Activated CD4-positive, alpha-beta memory T cell treated with anti-CD3 and anti-CD28 coated beads, Interleukin-2, amount 10 ng/mL, durations not matched to agents 7 days and 5 days (primary cell): ENCODE measurements at places on chromosomes 4 and X.

- no peaks in the 10 kb centered on the region for H3K36me3 ChIP-seq
- DNase-seq, result no peak
- H3K27ac ChIP-seq, result no peak overlapping the region
- no peak overlapping the region for H3K4me3 ChIP-seq
- no peaks in the 10 kb centered on the region for H3K27me3 ChIP-seq
Measured at GRCh38 chrX:117973110-117973807, 143.4 kb downstream of the KLHL13 start.

DNA sequence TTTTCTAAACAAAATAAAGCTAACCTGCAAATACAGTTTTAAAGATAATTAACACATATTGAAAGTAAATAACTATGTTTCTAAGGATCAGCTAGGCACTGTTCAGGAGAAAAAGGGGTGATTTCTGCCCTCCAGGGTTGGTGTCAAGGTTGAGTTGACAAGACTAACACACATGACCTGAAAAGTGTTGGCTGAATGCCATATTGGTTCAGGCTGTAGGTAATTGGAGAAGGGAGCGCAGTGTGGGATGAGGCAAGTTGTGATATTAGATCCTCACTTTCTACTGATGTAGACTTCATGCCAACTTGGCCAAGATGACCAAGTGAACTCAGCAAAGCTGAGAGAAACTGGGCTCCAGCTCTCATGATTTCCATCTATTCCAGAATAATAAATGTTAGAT is 42.2 kb downstream of the PPM1K start:
- no peak overlapping the region for H3K4me3 ChIP-seq
- peaks cover 6% of the 10 kb centered on the region for H3K27me3 ChIP-seq
- H3K4me1 ChIP-seq, result peaks cover 12% of the 10 kb centered on the region

DNA sequence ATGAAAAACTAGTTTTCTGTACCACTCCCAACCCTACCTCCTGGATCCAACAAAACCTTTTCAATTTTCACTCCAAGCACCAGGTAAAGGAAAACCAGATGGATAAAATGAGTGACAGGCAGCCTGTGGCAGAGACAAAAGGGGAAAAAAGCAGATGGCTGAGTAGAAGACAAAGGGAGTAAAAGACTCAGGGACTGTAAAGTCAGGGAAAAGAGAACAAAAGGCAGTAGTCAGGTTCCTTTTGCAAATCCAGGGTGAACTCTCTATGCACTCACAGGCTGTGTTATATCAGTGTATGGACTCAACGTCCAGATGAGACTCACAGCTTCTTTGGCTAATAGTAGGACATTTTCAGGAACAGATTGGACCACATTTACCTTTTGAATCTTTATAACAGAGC is 54.2 kb downstream of the QRFPR start:
- no peak overlapping the region for H3K4me3 ChIP-seq
- no peaks in the 10 kb centered on the region for H3K4me1 ChIP-seq
- H3K27me3 ChIP-seq, result peaks cover 36% of the 10 kb centered on the region
- no peak overlapping the region for H3K27ac ChIP-seq
- H3K36me3 ChIP-seq, result no peaks in the 10 kb centered on the region

DNA sequence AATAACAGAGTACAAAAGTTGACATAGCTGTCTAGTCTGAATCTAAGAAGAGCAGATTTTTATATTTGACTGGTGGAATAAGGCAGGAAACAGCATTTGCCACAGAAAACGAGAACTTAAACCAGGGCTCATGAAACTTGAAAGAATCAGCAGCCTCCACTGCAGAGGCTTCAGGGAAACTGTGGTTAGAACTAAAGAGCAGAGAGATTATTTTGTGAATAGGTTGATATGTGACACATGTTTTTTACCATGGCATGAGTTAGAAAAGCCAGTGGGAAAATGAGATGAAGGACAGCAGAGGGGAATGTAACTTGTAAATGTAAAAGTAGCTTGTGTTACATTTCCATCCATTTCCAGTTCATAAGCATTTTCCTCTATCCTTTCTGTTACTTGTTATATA is 63.7 kb upstream of the CAMK2D start:
- no peaks in the 10 kb centered on the region for H3K27me3 ChIP-seq
- H3K4me3 ChIP-seq, result no peak overlapping the region
- no peak overlapping the region for H3K27ac ChIP-seq
- peaks cover 26% of the 10 kb centered on the region for H3K4me1 ChIP-seq
- no peak for DNase-seq

DNA sequence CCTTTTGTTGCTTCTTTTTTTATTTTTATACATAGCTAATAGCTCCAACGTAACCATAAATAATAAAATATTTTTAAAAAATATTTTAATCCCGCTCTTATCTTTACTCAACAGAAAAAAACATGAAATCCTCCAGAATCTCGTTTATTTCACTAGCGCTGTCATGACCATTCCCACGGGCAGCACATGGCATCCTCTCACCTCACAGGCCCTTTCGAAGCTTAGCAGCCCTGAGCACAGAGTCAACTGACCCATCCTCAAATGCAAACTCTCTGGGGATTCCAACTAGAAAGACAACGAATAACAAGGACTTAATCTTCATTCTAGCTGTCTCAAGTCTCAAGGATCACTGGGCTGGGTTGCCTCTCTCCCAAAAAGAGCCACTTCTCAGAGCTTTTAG is 285.9 kb upstream of the PPARGC1A start:
- no peak overlapping the region for H3K4me3 ChIP-seq
- no peaks in the 10 kb centered on the region for H3K4me1 ChIP-seq
- H3K27ac ChIP-seq, result no peak overlapping the region
- no peak for DNase-seq
- no peaks in the 10 kb centered on the region for H3K36me3 ChIP-seq

- H3K27ac ChIP-seq, result no peak overlapping the region
- no peaks in the 10 kb centered on the region for H3K4me1 ChIP-seq
- no peak for DNase-seq
Measured at GRCh38 chr4:55172694-55173287, 47.4 kb upstream of the KDR start.

DNA sequence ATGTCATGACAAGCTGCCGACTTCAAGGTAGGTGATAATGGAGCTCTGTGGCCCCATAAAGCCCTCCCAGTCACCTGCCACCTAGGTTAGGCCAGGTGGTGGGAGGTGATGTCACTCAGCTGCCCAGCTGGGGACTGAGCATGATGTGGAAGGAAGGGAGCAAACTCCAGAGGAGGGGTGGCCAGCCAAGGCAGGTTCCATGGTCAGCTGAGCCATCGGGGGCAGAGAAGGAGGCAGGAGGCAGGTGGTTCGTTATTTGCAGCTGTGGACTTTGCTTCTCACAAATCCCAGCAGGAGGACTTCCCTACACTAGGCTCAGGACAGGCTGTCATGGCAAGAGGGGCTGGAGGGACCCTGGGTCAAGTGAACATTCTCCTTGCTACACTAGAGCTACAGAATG is 2.1 kb downstream of the CCDC120 start:
- no peak overlapping the region for H3K27ac ChIP-seq
- H3K27me3 ChIP-seq, result no peaks in the 10 kb centered on the region
- no peak for DNase-seq

- H3K27me3 ChIP-seq, result peaks cover 39% of the 10 kb centered on the region
- H3K4me1 ChIP-seq, result peaks cover 12% of the 10 kb centered on the region
- DNase-seq, result no peak
- no peaks in the 10 kb centered on the region for H3K36me3 ChIP-seq
- H3K4me3 ChIP-seq, result no peak overlapping the region
Measured at GRCh38 chr4:110294165-110294564, 95.8 kb upstream of the ELOVL6 start.

DNA sequence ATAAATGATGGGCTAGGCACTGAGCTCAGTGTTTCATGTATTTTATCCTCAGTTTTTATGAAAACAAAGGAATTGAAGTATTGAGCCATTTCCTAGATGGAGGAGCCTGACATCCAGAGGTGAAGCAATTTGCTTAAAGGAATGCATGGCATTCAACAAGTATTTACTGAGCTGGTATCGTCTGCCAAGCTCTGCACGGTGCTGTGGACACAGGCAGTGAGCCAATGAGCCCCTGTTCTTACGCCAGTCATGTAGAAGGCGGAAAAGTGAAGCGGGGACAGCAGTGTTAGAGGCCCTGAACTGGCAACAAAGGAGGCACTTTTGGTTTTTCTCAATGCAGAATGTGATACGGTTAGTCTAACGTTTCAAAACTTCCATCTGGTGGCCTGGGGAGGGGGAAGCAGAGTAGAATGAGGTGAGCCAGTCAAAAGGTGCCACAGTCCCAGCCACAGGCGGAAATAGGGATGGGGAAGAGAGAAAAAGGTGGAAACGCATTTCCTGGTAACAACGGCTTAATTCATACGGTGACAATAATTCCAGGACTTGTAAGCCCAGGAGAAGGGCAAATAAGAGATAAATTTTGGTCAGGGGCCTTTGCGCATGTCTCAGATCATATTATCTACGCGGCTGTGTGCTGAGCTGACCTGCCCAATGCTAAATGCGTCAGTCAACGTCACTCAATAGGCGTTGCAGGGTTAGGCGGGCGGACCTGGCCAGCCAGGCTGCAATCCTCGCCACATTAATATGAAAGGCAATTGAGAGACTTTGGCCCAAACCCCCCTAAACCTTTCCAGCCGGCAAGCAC is 133.9 kb downstream of the AFAP1 start:
- no peak overlapping the region for H3K27ac ChIP-seq
- H3K4me1 ChIP-seq, result peaks cover 16% of the 10 kb centered on the region
- DNase-seq, result no peak
- peaks cover 4% of the 10 kb centered on the region for H3K36me3 ChIP-seq
- H3K27me3 ChIP-seq, result no peaks in the 10 kb centered on the region

DNA sequence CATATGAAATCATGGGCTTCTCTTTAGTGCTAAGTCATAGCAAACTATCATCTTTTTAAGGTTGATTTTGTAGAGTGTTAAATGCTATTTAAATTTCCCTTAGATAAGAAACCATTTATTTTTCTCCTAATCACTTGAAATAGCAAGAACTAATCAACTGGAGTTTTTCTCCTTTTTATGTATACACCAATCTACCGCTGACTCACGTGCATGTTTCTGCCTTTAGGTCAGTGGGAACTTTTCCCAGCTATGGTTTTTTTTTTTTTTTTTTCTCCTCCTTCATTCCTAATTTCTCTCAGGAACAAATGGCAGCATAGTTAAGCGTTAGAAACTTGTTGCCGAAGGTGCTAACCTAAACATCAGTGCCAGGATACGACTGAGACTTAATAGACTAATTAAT is 176.4 kb downstream of the BMPR1B start:
- no peak overlapping the region for H3K27ac ChIP-seq
- no peaks in the 10 kb centered on the region for H3K36me3 ChIP-seq
- DNase-seq, result no peak
- no peaks in the 10 kb centered on the region for H3K4me1 ChIP-seq
- peaks cover 2% of the 10 kb centered on the region for H3K27me3 ChIP-seq

- no peak overlapping the region for H3K4me3 ChIP-seq
- H3K4me1 ChIP-seq, result peaks cover 8% of the 10 kb centered on the region
- no peak for DNase-seq
- peaks cover 24% of the 10 kb centered on the region for H3K36me3 ChIP-seq
Measured at GRCh38 chr4:17958181-17958580, 63.4 kb downstream of the LCORL start.

- no peak overlapping the region for H3K4me3 ChIP-seq
- H3K4me1 ChIP-seq, result no peaks in the 10 kb centered on the region
- H3K36me3 ChIP-seq, result no peaks in the 10 kb centered on the region
- H3K27ac ChIP-seq, result no peak overlapping the region
Measured at GRCh38 chr4:23853986-23854660, 35.7 kb downstream of the PPARGC1A start.

DNA sequence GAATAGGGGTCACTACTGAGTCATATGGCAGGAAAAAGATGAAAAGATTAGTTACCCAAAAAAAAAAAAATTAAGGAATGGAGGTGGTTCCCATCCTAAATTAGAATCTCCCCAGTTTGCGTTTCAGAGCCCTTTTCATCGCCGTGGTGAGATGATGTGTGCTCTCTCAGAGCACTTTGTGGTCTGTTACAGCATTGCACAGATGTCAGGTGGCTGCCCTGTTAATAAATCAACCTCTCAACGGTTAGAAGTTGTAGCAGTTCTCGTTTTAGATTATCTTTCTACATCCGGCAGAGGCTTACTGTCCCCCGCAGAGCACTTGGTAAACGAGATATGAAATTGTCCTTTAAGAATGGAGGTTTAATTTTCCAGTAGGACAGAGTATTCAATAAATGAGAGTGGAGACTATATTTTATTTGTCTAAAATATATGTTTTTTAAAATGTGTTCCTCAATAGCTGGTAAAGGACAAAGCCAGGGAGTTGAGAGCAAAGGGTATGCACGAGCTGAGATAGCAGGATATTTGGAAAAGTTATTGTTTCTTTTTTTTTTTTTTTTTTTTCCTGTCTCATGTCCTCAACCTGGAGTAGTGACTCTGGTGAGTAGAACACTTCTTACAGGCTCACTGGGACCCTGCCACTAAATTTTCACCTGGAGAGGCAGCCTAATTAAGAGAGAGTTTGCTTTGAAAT is 26.9 kb downstream of the AFF1 start:
- no peak overlapping the region for H3K27ac ChIP-seq
- peaks cover 37% of the 10 kb centered on the region for H3K36me3 ChIP-seq
- H3K4me3 ChIP-seq, result no peak overlapping the region

GRCh38 chr4:139301113-139301820 is at the start of gene NAA15:
Gene NAA15 (plus strand): TSS chr4:139301505. CDS start chr4:139301778, 273 bp downstream.
- H3K4me3 ChIP-seq, result peak within 1 kb of the TSS; percentile 88
- H3K27ac ChIP-seq, result peak within 1 kb of the TSS; percentile 94
- H3K36me3 ChIP-seq, result peaks cover 28% of the 10 kb centered on the region
- peak; percentile 97 for DNase-seq
- H3K27me3 ChIP-seq, result no peaks in the 10 kb centered on the region

DNA sequence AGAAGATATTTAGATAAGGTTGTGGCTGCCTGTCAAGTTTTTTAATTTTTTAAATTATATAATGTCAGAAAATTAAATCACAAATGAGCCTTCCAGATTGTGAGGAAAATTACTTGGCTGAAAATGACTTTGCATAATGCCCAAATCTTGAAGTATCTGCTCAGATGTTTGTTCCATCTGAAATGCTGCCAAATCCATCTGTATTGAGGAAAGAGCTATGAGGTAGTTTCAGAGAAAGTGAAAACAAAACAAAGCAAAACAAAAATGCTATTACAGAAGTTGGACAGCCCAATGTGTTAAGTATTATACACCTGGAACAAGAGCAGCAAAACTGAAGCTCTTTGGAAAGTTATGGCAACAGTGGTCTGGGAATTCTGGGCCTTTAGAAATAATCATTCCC is 23.3 kb upstream of the GUCY1B1 start:
- H3K4me1 ChIP-seq, result no peaks in the 10 kb centered on the region
- no peak overlapping the region for H3K4me3 ChIP-seq
- no peak for DNase-seq
- no peaks in the 10 kb centered on the region for H3K36me3 ChIP-seq
- peaks cover 1% of the 10 kb centered on the region for H3K27me3 ChIP-seq

DNA sequence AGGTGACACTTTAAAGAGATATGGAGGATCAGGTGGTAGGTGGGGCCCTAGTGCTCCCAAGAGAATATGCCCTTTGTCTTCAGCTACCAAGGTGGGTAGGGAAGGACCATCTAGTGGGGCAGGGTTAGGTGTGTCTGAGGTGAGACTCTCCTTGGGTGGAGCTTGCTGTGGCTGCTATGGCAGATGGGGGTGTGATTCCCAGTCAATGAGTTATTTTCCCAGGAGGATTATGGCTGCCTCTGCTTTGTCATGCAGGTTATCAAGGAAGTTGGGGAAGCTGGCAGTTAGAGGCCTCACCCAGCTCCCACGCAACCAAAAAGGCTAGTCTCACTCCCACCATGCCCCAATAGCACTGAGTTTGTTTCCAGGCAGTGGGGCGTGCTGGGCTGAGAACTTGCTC is 18.0 kb upstream of the SPIN2A start:
- H3K4me1 ChIP-seq, result no peaks in the 10 kb centered on the region
- no peak overlapping the region for H3K4me3 ChIP-seq
- no peak for DNase-seq
- H3K27ac ChIP-seq, result no peak overlapping the region

- H3K27me3 ChIP-seq, result peaks cover 1% of the 10 kb centered on the region
- H3K36me3 ChIP-seq, result no peaks in the 10 kb centered on the region
- H3K27ac ChIP-seq, result no peak overlapping the region
- no peaks in the 10 kb centered on the region for H3K4me1 ChIP-seq
Measured at GRCh38 chrX:40310016-40310415, 212.3 kb upstream of the BCOR start.
